WTC11 (cell line): ENCODE measurements at places on chromosomes 12 and 14.

- DNase-seq, result no peak
Observed at GRCh38 chr12:72077111-72077820, 138.6 kb downstream of the TPH2 start.

DNA sequence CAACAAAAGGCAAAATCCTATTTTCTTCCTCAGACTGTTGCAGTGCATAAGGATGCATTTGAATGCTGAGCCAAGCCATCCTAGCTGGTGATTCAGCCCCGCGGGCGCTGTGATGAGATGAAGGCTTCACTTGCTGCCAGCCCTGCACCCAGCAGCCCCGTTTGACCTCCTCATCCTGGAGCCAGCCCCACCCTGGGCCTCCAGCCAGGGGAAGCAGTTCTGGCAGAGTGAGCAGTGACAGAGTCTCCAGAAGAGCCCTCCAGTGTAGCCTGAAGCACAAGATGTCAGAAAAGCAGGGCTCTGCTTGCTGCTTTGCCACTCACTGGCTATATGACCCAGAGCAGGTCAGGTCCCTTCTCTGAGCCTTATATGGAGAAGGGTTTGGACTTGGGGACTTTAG lies 96.2 kb upstream of the HSPB8 start:
- DNase-seq, result no peak

DNA sequence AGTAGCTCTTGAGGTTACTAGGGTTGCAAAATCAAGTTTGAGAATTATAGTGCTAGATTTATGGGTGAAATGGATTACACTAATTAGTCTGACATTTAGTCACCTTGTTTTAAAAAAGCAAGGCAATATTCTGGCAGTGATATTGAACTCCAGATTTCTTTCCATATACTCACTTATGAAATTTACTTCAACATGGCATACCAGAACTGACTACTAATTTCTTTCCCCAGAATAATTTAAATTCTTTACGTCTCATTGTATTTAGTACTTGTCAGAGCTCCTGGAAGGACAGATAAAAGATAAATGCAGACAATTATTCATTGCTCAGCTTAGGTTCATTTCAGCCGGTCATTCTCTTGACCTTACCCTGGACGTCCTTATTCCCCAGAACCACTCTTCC lies 24.3 kb downstream of the EMP1 start:
- no peak for DNase-seq

DNA sequence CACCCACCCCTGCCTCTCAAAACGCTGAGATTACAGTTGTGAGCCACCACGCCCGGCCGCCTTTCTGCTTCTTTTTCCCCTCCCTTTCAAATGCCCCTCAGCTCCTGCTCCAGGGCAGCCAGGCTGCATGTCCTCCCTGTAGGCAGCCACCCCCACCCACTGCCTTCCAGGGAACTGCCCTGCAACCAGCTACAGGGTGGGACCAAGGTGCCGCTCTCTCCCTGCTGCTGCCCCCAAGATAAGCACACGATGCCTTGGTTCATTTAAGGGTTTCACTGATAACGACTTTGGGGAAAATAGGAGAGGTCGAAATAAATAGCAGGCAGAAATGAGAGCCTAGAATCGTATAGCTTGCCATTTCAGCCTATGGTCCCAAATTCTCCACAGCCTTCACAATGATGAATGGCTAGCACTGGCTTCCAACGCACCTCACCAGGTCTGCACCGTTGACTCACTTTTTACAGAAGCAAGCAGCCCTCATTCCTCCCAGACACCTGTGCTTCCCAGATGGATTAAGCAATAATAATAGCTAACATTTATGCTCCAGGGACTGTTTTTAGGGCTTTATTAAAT lies 40.7 kb downstream of the ATG14 start:
- no peak for DNase-seq

DNA sequence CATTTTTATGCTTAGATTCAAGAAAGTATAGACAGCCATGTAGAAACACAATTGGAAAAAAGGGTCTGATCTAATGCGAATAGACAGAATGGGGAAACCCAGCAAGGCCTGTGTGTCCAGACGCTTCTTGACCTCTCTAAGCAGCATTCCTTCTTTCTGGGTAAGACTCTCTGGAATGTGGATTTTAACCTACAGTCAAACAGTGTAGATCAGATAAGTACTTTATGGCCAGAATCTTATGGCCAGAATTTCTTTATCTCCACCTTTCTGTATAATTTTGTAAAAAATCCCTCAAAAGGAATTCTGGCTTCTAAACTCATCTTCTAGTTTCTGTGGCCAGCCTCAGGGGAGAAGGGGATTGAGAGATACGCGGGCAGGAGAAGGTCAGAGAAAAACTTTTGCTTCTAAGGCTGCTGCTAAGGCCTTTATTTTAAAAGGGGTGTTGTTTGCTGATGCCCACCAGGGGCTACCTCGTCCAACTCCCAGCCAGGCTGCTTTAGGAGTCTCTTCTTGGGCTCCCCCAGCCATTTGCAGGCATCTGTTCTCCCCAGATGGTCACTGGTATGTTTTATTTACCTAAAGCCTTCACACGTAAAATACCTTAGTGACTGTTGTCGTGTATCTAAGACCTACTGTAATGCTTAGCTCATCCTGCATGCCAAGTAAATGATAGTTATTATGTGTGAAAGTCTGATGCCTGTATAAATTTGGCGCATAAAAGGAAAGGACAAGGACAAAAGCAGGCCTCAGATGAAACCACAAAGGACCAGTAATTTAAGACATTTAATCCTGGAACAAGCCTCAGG lies 68.4 kb downstream of the ANO6 start:
- peak; percentile 36 for DNase-seq

DNA sequence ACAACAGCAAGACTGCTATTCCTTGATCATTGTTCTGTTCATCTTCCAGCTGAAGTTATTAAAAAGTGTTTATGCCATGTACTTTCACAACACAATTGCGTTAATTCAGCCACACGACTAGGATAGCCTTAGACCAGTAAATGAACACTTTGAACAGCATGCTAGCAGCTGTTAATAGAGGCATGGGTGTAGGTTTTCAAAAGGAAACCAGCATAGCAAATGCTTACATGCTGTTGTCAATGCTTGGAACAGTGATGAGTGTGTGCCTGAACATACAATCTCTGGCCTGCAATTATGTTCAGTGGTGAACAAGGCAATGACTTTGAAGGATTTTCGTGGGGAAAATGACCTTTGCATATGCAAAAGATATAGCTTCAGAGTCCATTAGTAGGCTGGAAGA lies 127.4 kb upstream of the RBM19 start:
- DNase-seq, result no peak
